ENCODE measurements at places on chromosomes 1 and 21.

GRCh38 chr1:40344597-40344996 is 27.5 kb upstream of the COL9A2 start:
- no peak for DNase-seq

- no peak for DNase-seq
Measured at GRCh38 chr1:54158071-54158470, 5.3 kb upstream of the CDCP2 start.

- DNase-seq = no peak
Measured at GRCh38 chr1:174999936-175000696, at the start of gene CACYBP. CACYBP (plus strand) TSS chr1:174999947; CDS start chr1:175000181, 234 bp downstream.

DNA sequence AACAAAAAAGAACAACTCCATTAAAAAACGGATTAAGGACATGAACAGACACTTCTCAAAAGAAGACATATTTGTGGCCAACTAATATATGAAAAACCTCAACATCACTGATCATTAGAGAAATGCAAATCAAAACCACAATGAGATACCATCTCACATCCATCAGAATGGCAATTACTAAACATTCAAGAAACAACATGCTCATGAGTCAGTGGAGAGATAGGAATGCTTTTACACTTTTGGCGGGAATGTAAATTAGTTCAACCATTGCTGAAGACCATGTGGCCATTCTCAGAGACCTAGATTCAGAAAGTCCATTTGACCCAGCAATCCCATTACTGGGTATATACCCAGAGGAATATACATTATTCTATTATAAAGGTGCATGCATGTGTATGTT is 1442.6 kb upstream of the B3GALT2 start:
- DNase-seq = no peak

GRCh38 chr1:107047602-107048001 is 8.9 kb upstream of the PRMT6 start:
- no peak for DNase-seq

- DNase-seq = no peak
Measured at GRCh38 chr21:36260802-36261201, 59.2 kb upstream of the MORC3 start.

DNA sequence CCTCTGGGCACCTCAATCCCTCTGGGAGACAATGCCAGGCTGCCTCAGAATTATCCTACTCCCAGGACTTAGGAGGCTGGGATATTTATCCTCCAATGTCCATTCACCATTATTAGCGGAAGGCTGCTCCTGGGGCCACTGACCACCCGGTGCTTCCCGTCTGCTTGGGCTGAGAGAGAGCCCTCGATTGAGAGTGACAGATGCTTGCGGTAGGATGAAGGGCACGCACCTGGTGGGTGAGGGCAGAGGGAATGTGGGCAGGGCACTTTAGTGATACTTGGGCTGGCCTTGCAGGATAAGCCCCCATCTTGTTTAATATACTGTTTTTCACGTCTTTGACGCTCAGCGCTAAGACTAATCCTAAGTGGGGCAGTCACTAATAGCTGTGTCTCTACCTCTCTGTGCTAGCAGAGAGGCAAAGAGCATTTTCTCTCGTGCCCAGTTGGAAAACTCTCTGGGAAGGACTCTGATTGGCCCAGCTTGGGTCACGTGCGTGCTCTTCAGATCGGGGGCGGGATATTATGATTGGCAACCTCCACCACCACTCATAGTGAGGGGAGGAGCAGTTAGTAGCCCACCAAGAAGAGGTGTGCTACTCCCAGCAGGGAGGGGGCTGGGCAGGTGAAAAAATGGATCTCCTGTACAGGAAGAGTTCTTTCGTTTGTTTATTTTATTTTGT is 10.6 kb upstream of the PARS2 start:
- DNase-seq = no peak

DNA sequence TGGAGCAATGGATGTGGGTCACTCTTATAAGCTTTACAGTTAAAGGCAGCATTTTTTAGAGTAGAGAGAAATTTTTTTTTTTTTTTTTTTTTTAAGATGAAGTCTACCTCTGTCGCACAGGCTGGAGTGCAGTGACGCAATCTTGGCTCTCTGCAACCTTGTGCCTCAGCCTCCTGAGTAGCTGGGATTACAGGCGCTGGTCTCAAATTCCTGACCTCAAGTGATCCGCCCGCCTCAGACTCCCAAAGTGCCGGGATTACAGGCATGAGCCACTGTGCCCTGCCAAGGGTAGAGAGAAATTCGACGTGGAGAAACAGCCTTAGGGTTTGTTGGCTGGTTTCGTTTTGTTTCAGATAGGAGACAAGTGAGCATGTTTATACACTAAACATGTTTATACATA is 594.2 kb upstream of the ADAMTS5 start:
- DNase-seq = no peak

- no peak for DNase-seq
Measured at GRCh38 chr1:6003568-6004411, 11.6 kb upstream of the NPHP4 start.

GRCh38 chr1:155092641-155093040 is 14.0 kb downstream of the EFNA3 start:
- no peak for DNase-seq

- DNase-seq = no peak
Measured at GRCh38 chr1:187244623-187245022, 415.9 kb downstream of the PLA2G4A start.

DNA sequence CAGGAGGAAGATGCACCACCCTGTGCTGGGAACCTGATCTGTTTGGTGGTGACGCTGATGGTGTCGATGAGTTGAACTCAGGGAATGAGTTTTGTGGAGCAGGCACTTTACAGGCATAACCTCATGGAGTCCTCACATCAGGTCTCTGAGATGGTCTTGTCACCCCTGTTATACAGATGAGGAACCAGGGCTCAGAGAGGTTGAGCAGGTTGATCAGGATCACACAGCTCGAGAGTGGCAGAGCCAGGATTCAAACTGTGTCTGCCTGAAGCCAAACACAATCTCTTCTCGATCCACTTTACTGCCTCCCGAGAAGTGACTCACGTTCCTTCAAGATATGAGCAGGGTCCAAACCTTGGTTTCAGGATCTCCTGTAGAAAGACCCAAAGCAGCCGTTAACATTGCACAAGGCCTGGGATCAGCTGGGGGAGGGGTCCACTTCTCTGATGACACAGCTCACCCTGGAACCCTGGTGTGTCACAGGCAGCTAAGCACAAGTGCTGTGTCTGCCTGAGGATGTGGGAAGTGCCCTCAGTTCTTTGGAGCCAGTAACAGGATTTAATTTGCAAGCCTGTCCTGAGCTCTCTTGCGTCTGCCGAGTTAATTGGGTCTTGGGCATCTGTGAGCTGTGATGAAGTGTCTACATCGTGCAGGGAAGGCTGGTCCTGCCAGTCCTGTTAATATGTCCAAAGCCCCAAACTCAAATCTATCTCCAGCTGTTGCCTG is 65.4 kb upstream of the STUM start:
- DNase-seq = no peak

GRCh38 chr1:163440090-163440489 is 118.3 kb downstream of the NUF2 start:
- no peak for DNase-seq

DNA sequence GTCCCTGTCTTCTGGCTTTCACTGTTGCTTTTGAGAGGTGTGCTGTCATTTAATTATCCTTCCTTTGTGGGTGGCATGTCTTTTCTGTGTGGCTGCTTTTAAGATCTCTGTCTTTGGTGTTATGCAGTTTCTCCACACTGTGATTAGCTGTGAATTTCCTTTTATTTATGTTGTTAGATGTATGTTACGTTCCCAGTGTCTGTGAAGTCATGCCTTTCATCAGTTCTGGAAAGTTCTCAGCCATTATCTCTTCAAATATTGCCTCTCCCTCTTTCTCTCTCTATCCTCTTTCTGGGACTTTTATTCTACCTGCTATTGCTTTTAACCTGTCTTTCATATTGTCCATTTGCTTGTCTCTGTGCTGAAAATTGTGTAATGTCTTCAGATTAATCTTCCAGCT is 21.0 kb upstream of the CSF3R start:
- DNase-seq = no peak
